B cell (primary cell): ENCODE measurements at places on chromosomes 7 and 10. TPM values are rescaled to one million over a fixed set of nuclear protein-coding genes. Genes with fewer than 3 reads are reported as not detected.

- DNase-seq: no peak
These were observed 520.2 kb downstream of the PTPRN2 start for GRCh38 chr7:158067219-158067930.

The NPTX2 gene
- total RNA-seq: not detected in 2 replicates

- no peak for DNase-seq
These were observed 151.1 kb downstream of the MAD1L1 start for GRCh38 chr7:2081526-2082135.

DNA sequence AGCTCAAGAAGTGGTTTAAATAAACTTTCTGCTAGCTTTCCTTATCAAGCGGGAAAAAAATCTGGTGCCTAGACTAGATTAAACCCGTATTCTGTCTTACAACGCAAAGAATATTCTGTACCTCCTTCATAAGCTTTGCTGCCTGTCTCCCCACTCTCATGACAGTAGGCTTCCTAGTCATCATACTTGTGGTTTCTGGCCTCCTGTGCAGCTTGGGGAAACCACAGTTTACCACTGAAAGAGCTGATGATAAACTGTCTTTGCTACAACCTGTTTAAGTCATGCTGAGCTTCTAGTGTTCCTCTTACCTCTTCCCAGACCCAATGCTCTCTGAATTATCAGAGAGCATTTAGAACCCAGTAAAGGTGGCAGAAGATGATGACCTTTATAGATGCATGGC is 55.0 kb downstream of the PODXL start:
- peak; percentile 12 for DNase-seq

DNA sequence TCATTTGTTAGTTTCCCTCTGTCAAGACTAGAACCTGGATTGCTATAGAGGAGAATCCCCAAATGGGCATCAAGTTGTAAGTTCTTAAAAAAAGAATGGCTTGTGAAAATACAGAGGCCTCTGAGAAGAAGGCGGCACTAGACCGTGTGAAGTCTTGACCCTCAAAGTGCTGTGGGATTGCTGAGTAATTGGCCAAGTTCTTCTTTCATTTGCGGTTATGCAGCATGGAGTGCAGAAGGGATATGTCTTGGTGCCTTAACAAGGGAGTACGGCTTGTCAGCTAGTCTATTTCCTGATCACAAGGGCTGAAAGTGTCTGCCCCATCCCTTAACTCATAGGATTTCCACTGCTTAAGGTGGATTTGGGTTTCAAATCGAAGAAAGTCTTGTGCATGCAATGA is 81.2 kb downstream of the MKX start:
- DNase-seq: no peak

GRCh38 chr10:13717936-13718772 is 131.4 kb downstream of the PRPF18 start:
- peak; percentile 29 for DNase-seq

- DNase-seq: no peak
These were observed 11.9 kb upstream of the SUN1 start for GRCh38 chr7:820341-820740.

- no peak for DNase-seq
These were observed 393.1 kb downstream of the EXOC4 start for GRCh38 chr7:133645884-133646391.

The ARHGEF5 gene
- 6.9 and 7.9 TPM in 2 replicates for total RNA-seq

DNA sequence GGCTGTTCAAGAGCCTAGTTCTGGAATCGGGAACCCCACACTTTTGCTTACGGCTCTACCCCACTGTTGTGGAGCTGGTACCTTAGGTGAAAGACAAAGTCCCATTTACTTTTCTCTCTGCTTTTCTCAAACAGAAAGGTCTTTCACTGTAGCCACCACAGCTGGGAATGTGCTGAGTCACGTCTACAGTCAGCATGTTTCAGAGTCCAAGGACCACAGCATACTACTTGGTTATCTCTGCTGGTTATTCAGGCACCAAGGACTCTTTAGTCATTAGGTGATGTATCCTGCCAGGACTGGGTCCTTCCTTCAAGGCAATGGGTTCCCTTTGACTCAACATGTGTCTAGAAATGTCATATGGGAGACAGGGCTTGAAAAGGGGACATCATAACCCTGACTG is 266.8 kb upstream of the STEAP1 start:
- no peak for DNase-seq

The TRIM50 gene
- total RNA-seq: not detected in 2 replicates

The TMEM178B gene
- 0.27 and 0.96 TPM in 2 replicates for total RNA-seq

DNA sequence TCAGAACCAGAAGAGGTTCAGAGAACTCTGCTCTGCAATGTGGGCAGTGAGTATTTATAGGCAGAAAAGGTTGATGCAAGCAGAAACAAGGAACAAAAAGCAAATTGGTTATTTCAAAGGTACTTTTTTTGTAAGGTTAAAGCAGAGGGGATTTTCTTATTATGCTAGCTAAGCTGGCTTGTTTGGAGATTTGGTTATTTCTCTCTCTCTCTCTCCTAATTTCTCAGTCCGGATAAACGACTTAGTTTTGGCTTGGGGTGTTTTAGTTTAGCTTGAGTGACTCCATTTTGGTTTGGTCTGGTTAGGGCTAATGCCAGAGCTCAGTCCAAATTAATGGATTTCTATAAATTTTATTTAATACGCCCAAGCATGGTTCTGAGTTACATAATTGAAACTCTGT is 566.8 kb downstream of the SH2D4B start:
- DNase-seq: no peak

DNA sequence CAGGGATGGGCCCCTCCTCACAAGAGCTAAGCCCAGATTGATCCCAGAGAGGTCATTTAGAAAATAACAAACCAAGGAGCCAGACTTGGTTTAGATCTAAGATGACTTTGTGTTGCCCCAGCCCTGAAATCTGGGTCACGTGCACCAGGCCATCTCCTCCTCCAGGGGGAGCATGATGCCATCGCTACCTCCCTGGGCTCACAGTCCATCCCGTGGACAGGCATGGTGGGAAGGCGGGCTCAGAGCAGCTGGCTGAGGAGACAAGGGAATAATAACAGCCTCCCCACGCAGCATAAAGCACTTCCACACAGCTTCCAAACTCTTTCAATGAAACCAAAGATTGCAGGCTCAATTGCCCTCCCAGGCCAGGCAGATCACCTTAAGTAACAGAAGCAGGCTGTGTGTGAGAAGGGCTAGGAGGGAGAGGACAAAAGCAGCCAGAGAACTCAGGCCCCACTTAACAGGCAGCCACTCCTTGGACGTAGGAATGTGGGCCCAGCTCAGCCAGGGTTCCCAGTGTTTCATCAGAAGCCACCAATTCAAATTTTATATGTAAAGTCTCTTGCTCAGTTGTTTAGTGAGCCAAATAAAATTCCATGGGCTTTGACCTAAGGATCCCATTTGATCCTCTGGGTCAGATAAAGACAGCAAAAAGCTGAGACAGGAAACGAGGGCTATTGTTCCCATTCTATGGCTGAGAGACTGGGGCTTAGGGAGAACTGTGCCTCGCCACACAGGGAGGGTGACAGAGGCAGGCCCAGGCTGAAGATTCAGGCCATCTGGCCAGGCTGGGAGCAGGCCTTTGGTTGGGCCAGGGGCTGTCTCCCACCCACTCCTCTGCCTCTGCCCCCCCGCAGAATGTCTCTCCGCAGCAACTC is 100.2 kb downstream of the COL13A1 start:
- no peak for DNase-seq

The MPP7 gene
- total RNA-seq: 13.1 and 13.6 TPM in 2 replicates

The EIF5AL1 gene
- 0.56 and 0.76 TPM in 2 replicates for total RNA-seq
